Amygdala (tissue), 56 donors: ENCODE measurements at places on chromosomes 3 and 15.
A peak's percentile ranks its signal among the peaks of the same experiment; 100 is the strongest.

- DNase-seq, result no peak
Observed at GRCh38 chr3:98952404-98952803, 50.9 kb upstream of the DCBLD2 start.

- DNase-seq, result no peak
Observed at GRCh38 chr15:93399121-93399520, 310.1 kb upstream of the RGMA start.

- DNase-seq, result no peak
Observed at GRCh38 chr3:118199044-118199443, 835.6 kb downstream of the IGSF11 start.

GRCh38 chr15:61682891-61683735, 377.1 kb downstream of the VPS13C start:
- no peak for DNase-seq

- DNase-seq, result no peak
Observed at GRCh38 chr3:44110648-44111047, 131.0 kb upstream of the TOPAZ1 start.

DNA sequence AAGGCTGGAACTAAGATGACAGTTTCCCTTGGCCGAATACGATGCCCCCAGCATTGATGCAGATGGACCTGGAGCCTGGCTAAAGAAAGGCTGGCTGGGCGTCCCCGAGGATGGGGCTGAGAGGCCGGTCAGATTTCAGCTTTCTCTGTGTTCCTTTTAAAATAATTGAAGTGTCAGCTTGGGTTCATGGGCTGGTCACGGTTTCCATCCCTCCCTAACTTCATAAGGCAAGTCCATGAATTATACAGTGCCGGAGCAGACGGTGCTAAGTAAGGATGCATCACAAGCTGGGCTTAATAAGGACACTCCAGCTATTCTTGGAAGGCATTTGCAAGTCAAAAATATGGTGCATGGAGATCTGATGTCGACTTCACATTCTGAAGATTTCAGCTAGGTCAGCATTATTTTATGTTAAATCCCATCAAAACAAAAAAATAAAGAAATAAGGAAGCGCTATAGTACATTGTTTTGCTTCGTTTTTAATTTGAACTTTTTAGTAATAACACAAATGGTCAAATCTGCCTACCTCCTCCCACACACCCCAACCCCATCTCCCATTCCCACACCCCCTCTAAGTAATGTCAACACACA, 220.8 kb downstream of the RPLP1 start:
- DNase-seq, result no peak

- DNase-seq, result peak; percentile 56
Observed at GRCh38 chr15:40279437-40280141, 3.3 kb downstream of the ANKRD63 start.

GRCh38 chr15:93241696-93242585, 152.9 kb upstream of the RGMA start:
- no peak for DNase-seq

GRCh38 chr3:149819432-149819831, 6.4 kb downstream of the RNF13 start:
- DNase-seq, result no peak

- DNase-seq, result no peak
Observed at GRCh38 chr3:70999730-71000129, 583.8 kb downstream of the FOXP1 start.
